Stimulated activated CD4-positive, alpha-beta T cell treated with anti-CD3 and anti-CD28 coated beads, Interleukin-1b, Interleukin-23, amount 100 ng/mL, for 1 hour (primary cell): ENCODE measurements at places on chromosomes 11 and 22.

- DNase-seq, result no peak
Observed at GRCh38 chr11:117180020-117180419, 1.5 kb downstream of the SIDT2 start.

- no peak for DNase-seq
Observed at GRCh38 chr22:46526244-46526839, 11.1 kb downstream of the CELSR1 start.

GRCh38 chr11:8671193-8671612, 11.3 kb downstream of the TRIM66 start:
- no peak for DNase-seq

GRCh38 chr11:113474362-113475159, 637 bp downstream of the DRD2 start:
- DNase-seq, result no peak

DNA sequence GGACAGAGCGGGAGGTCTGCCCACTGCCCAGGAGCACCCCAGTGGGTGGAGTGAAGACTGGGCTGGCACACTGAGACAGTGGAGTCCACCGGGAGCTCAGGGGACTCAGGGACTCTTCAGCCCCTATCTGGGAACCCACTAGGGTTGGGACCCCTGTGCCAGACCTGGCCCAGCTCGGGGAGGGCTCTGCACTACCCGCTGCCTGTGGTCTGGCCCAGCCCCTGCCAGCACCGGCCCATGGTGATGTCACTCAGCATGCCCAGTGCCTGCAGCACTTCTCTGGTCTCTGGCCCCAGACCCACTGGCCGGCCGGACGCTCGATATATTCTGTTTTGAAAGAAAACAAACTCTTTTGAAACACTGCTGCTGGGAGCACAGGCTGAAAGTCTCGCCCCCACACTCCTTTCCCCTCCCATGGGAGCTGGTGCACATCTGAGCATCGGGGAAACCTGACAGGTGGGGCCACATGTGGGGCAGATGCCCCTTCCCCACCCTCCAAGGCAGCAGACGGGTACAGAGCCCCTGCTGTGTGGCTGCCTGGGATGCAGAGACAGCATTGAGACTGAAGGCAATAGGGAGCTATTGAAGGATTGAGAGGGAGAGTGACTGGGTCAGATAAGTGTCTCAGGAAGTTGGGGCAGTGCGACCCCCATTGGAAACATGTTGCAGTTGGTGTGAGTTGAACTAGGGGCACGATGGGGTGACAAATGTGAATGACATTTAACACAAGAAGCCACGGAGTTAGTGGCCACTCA, 62.9 kb downstream of the MYEOV start:
- DNase-seq, result no peak

DNA sequence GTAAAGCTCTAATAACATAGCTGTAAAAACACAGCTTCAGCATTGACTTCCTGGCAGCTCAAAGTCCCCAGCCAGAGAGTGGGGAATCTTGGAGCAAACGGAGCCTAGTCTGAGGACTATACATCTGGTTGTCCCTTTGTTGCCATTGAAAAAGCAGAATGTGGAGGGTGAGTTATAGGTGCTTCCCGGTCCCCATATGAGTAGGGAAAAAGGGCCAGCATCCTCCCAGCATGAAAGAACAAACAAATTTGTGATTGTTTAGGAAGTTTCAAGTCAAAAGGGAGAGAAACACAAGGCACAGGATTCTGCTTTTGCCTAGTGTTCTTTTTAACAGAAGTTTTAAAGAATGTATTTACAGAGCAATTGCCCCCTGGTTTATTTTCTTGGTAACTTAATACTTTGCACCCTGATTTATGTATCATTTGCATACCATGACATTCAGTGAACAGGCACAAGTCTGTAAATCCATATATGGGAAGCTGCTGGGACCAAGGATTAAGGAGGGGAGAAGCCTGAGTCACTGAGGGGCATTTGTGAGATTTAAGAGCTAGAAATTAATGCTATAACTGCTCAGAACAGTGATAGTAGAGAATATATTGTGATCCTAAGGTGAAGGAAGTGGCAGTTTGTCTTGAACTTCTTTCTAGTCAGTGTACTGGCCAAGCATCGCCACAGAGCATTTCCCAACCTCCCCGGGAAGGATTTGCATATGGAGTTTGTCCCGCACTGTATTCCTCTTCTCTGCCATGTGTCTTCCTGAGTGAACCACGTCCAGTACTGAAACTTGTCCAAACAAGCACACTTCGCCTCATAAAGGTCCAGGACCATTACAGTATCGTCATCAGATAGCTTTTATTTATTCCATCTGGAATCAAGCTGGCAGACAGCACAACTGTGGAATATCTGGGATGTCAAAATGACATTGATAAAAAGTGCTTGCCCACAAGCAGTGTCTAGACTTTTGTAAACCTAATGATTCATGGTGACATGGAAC, 103.0 kb downstream of the DBX1 start:
- no peak for DNase-seq

GRCh38 chr11:67274768-67275605, 8.7 kb downstream of the GRK2 start:
- DNase-seq, result no peak

DNA sequence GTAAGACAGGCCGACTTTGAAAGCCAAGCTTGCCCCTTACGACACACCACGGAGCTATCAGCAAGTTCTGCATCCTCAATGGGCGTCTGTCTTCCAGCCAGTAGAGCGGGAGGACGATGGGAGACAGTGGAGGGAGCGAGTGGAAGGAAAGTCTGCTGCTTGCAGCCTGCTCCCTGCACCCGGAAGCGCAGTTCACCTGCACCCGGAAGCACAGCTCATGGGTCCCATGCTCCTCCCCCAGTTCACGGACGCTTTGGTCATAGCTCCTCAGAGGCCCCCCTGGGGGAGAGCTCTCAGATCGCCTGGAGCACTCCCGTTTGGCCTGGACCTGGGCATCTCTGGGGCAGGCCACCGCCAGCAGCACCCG, 51.3 kb downstream of the FBLN1 start:
- no peak for DNase-seq

DNA sequence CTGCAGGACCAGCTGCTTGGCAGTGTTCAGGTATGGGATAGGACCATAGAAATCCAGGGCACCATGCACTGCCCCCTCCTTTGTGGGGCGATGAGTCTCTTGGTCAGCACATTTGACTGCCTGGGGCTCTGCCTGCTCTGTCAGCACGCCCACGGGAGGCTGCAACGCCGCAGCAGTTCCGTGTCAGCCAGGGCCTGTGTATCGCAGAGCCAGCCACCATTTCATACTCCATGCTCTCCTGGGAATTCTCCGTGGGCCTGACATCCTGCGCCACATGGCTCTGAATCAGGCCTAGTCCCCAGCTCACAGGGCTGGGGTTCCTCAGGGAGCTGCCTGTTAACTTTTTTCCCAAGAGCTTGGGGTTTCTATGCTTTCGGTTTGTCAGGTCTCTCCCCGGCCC, 16.9 kb upstream of the RELT start:
- DNase-seq, result no peak

DNA sequence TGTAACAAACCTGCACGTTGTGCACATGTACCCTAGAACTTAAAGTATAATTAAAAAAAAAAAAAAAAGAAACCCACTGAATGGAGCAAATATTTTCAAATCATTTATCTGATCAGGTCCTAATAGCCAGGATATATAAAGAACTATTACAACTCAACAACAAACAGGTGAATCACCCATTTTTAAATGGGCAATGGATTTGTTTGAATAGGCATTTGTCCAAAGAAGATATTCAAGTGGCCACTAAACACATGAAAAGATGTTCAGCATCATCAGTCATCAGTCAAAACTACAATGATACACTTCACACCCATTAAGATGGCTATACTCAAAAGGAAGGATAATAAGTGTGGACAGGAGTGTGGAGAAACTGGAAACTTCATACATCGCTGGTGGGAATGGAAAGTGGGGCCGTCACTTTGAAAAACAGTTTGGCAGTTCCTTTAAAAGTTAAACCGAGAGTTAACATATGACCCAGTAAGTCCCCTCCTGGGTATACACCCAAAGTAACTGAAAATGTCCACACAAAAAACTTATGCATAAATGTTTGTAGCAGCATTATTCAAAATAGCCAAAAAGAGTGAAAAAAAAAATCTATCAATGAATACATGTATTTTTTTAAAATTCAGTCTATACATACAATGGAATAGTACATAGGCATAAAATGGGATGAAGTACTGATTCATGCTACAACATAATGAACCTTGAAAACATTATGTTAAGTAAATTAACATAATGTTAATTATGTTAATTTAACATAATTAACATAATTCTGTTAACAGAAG, 53.1 kb downstream of the ARRB1 start:
- no peak for DNase-seq

DNA sequence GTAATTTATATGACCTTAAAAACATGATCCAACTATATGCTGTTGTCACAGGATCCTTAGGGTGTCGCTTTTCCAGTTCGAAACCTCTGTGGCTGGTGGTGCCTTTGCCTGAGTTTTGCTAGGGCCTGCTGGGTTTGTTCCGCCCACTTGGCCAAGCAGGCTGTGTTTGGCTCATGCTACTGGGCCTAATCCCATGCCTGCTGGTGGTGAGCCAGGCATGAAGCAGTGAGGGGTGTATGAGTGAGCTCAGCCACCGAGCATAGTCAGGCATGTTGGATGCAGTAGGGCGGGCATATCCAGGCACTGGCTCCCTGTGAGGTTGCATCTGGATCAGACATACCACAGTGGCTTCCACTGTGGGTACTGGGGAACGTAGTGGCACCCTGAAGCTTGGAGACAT, 16.3 kb downstream of the NPAT start:
- no peak for DNase-seq

DNA sequence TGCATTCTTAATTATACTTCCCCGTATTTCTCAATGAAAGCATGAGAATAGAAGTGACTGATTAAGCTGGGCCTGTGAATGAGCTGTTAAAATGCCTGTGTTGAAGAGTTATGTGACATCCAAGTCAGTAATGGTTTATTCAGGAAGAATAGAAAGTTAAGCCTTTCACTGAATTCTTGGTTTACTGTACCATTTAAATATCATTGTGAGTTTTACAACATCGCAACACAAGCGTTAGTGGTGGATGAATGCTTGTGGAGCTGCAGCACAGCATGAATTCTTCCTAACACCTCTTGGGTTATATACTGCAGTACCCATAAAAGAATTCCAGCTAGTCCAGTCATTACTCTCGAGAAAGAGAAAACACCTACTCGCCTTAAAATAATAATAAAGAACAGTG, 257.8 kb downstream of the JRKL start:
- no peak for DNase-seq

DNA sequence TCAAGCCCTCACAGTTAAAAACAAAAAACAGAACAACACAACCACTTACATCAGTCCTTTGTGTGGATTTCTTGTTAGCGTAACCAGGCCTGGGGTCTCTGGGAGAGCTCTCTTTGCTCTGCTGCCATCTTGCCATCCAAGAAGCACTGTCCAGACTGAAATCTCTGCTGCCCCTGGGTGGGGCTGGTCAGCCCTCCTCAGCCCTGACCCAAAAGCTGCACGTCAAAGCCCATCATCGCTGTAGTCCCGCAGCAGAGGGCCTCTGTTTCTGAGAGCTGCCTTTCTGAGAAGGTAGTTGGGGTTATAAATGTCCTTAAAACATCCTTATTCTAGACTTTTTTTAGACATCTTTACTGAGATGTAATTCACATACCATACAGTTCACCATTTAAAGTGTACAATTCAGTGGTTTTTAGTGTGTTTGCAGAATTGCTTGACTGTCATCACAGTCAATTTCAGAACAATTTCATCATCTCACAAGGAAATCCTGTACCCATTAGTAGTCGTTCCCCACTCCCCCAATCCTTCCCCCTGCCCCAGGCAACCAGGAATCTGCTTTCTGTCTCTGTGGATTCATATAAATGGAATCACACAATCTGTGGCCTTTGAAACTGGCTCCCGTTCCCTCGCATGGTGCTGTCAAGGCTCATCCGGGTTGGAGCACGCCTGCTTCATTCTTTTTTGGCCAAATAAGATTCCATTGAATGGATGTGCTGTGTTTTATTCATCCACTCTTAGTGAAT, 94.9 kb downstream of the TBC1D22A start:
- DNase-seq, result no peak

DNA sequence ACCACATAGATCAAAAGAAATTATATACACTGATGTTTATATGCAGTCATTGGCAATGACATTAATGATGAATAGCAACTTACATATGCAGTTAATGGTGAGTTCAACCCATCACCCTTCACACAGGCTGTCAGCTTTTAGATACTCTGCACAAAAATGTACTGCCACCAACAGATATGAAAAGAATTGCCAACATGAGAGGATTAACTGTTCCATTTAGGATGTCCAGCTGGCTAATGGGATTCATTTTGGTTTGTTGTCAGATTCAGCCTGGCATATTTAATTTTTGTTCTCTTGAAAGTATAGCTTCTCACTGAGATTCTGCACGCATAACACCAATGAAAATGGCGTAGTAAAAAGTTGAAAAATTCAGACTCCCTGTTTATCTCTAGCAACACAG, 554.0 kb upstream of the ARHGAP42 start:
- DNase-seq, result no peak

GRCh38 chr11:17572359-17572690, 25.3 kb downstream of the OTOG start:
- DNase-seq, result no peak

DNA sequence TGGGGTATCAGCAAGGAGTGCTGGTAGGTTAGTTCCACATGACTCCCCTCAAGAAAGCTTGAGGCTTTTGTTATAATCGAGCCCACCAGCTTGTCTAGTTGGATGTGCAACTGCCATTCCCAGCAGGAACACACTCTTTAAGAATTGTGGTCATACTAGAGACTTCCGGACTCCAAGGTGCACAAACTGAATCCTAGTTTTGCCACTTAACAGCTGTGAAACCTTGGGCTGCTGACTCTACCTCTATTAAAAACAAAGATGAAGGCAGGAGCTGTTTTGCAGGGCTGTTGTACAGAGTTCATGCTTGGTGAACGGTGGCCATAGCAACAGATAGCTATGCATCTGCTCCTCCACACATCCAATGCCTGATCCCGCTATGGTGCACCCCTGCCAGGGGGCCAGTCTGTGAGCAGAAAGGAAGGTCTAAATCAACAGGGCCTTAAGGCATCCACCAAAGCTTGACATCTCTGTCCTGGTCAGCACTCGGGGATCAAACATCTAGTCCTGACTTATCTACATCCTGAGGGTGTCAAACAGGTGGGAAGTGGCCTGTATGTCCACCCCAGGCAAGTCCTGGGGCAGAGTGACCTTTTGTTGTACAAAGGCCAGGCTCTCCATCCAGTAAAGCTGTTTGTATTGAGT, 36.4 kb downstream of the DKK3 start:
- DNase-seq, result no peak

DNA sequence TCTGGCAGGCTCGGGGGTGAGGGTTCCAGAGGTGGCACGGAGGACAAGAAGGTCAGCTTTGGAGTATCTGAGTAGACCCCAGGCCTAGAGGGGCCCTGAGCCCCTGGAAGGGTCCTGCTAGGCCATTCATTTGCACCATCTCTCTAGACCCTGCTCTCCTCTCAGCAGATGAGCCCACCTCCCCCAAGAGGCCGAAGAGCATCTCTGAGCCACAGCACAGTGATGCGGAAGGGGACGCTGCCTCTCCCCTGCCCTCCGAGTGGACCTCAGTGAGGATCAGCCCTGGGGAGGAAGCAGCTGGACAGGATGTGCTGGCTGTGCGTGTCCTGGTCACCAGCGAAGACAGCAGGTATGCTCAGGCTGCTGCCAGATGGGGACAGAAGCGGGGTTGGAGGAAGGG, 101.6 kb upstream of the PARVA start:
- DNase-seq, result no peak
